ENCODE measurements at places on chromosomes 2 and 18.
A peak's percentile ranks its signal among the peaks of the same experiment; 100 is the strongest.

DNA sequence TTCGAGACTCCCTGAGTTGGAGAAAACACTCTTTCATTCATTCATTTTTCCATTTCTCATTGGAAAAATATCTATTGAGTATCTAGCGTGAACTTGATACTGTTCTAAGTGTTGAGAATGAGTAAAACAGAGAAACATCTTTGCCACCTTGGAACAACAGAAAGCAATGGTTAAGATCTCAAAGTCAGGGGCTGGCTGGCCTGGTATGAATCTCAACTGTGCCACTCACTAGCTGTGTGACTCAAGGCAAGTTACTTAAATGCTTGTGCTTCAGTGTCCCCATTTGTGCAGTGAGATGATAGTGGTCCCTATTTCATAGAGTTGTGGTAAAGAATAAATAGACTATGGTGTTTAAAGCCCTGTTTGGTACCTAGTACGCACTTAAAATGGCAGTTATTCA, 415.2 kb downstream of the NBAS start:
- DNase-seq: no peak

DNA sequence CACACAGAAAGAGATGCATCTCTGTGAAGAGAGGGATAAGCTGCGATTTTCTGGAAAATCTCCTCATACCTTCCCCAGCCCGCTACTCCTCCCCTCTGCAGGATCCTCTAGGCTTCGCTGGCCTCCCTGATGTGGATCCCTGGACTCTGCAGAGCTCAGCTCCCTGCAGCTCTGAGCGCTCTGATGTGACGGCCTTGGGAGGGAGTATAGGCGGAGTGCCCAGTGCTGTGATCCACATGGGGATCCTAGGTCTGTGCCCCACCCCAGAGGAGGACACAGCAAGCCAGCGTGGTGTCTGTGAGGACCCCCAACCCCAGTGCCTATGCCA, 111.0 kb downstream of the GYPC start:
- no peak for DNase-seq

DNA sequence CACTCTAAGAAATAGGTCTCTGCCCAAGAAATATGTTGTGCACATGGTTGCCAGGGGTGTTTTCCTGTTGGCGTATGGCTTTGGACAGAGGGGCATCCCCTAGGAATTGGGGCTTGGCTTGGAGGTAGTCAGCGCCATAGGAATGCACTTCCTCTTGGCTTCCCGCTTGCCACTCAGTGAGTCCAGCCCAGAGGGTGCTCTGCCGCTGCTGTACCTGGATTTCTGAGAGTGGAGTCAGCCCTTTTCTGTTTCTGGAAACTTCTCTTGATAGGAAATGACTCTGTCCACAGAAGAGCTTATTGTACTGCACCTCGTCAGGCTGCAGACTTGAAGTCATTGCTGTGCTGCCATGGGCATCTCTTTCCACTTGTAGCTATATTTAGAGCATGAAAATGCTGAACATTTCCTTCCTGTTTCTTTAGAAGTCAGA, 116.7 kb upstream of the MGAT5 start:
- no peak for DNase-seq

GRCh38 chr2:62321380-62322289, 125.7 kb downstream of the B3GNT2 start:
- no peak for DNase-seq

DNA sequence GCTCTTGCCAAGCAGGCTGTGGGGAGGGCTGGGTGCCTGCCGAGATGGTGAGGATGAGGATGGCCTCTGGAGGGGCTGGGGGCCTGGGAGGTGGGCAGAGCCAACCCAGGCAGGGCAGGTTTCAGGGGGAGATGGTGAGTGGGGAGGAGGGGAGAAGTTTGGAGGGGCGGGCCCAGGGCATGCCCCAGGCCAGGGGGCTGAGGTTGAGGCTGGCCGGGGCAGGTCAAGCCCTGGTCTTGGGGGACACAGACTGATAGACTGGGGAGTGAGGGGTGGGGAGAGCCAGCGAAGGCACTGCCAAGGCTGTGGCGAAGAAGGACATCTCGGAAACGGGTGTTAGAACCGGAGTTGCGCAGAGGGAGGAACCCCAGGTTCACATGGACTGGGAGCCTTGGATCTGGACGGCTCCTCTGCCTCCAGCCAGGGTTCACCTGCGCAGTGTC, 12.6 kb downstream of the CAPN10 start:
- DNase-seq: no peak

DNA sequence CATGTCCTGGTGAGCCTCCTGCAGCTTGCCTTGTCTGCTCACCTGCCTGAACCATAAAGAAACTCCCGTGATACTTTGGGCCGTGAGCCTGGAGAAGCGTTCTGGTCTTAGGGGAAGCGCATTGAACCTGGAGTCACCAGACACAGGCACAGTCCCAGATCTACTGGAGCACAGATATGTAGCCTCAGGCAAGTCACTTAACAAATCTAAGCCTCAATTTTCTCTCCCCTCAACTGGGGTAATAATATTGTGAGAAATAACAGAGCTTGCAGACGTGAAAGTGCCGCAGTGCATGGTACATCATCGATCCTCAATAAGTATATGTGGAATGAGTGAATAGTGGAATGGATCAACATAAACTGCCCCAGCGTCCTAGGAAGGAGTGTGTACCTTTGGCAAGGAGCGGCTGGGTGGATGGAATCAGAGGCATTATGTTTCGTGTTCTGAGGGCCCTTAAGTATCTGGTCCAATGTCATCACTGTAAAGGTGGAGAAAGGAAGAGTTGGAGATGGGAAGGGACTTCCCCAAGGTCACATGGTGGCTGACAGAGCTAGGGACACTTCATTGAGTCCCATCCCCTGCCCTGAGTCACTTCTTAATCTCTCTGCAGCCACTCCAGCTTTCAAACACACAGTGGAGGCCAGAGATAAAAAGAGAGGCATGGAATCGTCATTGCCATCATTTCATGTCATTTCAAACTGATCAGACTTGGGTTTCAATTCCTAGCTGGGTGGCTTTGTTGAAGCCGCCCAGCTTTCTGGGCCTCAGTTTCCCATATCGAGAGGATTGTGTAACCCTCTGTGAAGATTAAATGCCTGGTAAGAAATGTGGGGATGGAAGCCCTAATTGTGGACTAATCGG, 172.4 kb downstream of the DDX1 start:
- DNase-seq: no peak

DNA sequence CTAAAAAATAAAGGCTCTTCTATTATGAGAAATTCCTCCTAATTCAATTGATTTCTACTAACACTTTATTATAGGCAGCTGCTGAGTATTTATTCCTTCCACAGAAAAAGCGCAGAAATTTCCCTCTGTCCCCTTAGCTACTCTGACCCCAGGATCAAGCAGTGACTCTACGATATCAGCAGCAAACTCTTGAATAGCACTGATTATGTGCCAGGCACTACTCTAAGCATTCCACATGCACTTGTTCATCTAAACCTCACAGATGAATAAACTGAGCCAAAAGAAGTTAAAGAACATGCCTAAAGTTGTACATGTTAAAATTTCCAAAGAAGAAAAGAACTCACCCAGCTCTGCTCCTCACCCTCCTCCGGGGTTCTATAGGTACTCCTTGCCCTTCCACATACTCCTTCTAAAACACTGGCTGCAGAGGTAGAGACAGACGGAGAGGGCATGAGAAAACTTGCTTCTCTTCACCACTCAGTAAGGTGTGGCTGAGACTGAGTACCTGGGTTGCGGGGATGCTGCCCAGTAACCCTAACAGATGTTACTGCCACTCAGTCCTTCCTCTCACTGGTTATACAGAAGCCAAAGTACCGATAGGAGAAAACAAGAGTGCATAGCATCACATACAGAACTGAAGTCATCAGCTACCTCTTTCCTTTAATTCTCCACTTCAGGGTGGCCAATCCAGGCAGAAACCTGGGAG, 9.9 kb downstream of the C1D start:
- no peak for DNase-seq

DNA sequence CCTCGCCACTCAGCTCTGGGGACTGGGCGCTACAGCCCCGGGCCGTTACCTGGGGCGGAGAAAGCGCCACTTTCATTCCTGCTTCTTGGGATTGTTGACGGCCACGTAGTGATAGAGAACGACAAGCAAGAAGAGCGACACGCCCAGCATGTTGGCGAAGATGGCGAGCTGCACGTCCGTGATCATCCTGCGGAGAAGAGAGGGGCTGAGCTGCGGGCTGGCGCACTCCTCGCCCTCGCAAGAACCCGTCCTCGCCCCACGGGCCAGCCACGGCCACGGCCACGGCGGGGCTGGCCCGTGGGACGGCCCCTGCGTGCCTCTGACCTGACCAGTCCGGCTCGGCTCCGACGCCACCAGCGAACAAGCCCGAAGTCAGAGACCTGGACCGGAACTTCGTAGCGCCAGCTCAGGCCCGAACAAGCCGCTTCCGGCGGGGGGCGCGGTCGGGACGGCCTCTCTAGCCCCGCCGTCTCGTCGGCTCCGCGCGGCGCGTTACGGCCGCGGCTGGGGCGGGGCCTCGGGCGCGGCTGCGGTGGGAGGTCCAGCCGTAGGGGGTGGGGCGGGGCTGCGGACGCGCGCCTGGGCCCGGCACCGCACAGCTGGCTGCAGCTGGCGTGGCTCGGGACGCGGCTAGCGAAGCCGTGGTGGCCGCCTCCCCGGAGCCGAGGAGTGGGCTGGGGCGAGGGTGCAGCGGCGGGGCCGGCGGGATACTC, at the start of gene OST4:
TSS of gene OST4 (minus strand) at position 378 of the 713 bp plus-strand sequence.
- DNase-seq: peak; percentile 92

- DNase-seq: no peak
Observed at GRCh38 chr18:26442126-26442525, 106.2 kb downstream of the KCTD1 start.

GRCh38 chr2:100321179-100321865, 979 bp downstream of the LONRF2 start:
- DNase-seq: peak; percentile 25

Measured in activated T-cell treated with anti-CD3 and anti-CD28 coated beads, Interleukin-2, amount 50 U/mL, for 48 hours (primary cell).